H9 (cell line): ENCODE measurements at places on chromosomes 4 and X.

DNA sequence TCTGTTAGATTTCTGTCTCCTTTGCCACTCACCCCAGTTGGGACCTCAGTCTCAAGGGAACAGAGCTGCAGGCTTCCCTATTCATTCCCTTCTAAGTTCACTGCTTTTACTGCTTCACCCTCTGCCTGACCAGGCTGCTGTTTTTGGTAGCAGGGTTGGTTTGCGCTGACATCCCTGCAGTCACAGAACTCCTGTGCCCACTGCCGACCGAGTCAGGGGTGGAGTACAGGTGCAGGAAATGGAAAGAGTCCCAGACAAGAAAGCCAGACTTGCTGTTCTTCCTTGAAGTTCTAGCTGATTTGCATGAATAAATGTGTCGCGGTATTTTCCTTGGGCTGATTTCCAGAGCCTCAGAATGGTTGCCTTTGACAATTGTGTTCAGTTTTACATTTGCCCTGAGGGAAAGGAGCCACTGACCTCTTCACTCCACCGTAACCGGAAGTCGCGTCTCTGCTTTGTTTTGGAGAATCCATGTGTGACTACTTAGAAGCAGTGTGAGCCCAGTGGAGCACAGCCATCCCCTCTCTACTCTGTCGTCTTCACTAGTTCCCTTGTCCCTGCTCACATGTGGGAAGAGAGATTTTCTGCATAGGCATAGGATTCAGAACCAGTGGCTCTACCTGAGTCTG, 84.8 kb downstream of the TNIP2 start:
- H3K4me1 ChIP-seq, result no peaks in the 10 kb centered on the region
- no peak overlapping the region for H3K4me3 ChIP-seq

DNA sequence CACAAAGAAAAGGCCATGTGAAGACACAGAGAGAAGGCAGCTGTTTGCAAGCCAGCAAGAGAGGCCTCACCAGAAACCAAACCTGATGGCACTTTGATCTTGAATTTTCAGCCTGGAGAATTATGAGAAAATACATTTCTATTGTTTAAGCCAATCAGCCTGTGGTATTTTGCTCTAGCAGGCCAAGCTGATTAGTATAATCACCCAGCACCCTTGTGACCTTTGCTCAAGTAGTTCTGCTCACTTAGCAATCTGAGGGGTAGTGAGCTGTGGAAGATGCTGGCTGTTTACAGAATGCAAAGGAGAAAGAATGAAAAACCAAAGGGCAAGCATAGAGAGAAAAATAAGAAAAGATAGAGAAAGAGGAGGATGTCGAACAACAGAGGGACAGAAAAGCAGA, 396.4 kb upstream of the BOD1L1 start:
- H3K4me3 ChIP-seq, result no peak overlapping the region
- H3K4me1 ChIP-seq, result no peaks in the 10 kb centered on the region
- H3K27ac ChIP-seq, result no peak overlapping the region
- H3K27me3 ChIP-seq, result no peaks in the 10 kb centered on the region

GRCh38 chr4:874056-874455, 48.1 kb upstream of the CPLX1 start:
- no peak overlapping the region for H3K4me3 ChIP-seq
- no peak overlapping the region for H3K27ac ChIP-seq
- H3K36me3 ChIP-seq, result peaks cover 66% of the 10 kb centered on the region
- no peaks in the 10 kb centered on the region for H3K4me1 ChIP-seq
- H3K27me3 ChIP-seq, result no peaks in the 10 kb centered on the region

GRCh38 chr4:138835832-138836533, 179.6 kb upstream of the NOCT start:
- H3K27ac ChIP-seq, result no peak overlapping the region
- peaks cover 1% of the 10 kb centered on the region; the same call in 1 of the 3 replicates for H3K36me3 ChIP-seq
- no peaks in the 10 kb centered on the region for H3K27me3 ChIP-seq
- DNase-seq, result no peak
- H3K4me3 ChIP-seq, result no peak overlapping the region

DNA sequence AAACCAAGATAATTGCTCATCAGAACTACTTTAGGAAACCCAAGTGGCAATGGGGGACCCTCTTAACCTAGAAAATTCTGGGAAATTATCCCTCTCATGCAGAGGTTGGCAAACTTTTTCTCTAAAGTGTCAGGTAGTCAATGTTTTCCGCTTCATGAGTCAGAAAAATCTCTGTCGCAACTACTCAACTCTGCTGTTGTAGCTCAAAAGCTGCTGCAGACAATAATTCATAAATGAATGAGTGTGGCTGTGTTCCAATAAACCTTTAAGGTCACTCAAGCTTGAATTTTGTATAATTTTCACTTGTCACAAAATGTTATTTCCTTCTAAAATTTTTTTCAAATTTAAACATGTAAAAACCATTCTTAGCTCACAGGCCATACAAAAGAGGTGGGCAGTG, 193.4 kb upstream of the MID1 start:
- no peak overlapping the region for H3K27ac ChIP-seq
- H3K27me3 ChIP-seq, result no peaks in the 10 kb centered on the region
- no peak overlapping the region for H3K4me3 ChIP-seq
- no peaks in the 10 kb centered on the region for H3K4me1 ChIP-seq
- DNase-seq, result no peak

GRCh38 chrX:118779581-118779980, 44.0 kb upstream of the ZCCHC12 start:
- H3K4me1 ChIP-seq, result no peaks in the 10 kb centered on the region
- no peak overlapping the region for H3K4me3 ChIP-seq
- H3K36me3 ChIP-seq, result no peaks in the 10 kb centered on the region; the same call in 1 of the 2 replicates
- H3K27me3 ChIP-seq, result no peaks in the 10 kb centered on the region

DNA sequence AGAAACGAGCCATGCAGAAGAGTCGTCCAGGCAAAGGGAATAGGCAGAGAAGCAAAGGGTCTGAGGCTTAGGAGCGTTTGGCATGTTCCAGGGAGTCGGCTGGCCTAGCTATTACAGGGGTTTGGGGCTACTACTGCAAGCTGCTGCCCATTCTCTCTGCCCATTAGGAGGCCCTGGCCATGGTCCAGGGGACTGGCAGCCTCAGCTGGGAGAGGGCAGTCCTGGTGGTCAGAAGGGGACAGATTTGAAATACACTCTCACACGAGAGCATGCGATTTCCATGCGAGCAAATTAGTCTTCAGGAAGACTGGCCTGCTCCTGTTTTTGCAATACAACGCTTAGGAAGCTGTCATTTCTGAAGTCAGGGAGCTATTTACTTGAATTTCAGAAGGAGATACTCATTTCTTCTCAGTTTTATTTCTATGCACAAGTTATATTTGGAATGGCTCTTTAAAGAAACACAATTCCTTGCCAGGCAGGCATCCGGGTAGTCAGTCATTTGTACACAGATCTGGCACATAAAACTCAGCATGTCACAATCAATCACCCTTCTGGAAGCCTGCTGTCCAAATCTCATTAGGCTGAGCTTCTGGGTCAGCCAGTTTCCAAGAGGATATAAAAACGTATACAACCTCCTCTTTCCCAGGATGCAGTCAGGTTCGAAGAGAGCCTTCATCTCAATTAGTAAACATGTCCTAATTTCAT, 27.0 kb downstream of the PROM1 start:
- no peaks in the 10 kb centered on the region for H3K4me1 ChIP-seq
- H3K36me3 ChIP-seq, result peaks cover 14% of the 10 kb centered on the region
- no peak overlapping the region for H3K27ac ChIP-seq

DNA sequence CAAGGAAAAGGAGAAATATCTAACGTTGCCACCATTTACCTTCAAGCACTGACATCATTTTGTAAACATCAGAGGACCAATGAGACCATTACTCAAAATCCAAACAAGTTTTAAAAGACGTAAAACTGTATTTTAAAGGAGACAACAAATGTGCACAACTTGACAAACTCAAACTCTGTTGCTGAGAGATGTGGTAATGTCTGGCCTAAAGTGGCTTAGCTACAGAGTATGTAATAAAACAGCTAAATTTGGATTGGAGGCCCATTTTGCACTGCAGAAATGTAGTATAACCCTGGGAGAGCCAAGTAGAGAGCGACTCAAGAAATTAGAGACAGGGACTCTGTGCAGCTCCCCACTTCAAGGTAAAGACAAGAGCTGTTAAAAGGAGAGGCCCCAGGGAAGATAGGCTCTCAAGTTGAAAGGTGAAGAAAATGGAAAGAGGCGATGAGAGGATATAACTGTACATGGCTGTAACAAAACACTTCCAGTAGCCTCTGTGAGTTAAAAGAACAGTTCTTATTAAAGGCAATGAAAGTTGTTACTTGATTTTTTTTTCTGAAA, 20.3 kb downstream of the UNC5C start:
- DNase-seq, result no peak
- H3K4me1 ChIP-seq, result no peaks in the 10 kb centered on the region; the same call in 1 of the 2 replicates
- no peaks in the 10 kb centered on the region for H3K36me3 ChIP-seq
- H3K27ac ChIP-seq, result no peak overlapping the region
- no peak overlapping the region for H3K4me3 ChIP-seq

GRCh38 chrX:130788786-130789581, 114.0 kb downstream of the ENOX2 start:
- H3K27ac ChIP-seq, result no peak overlapping the region
- no peak overlapping the region for H3K4me3 ChIP-seq
- no peaks in the 10 kb centered on the region for H3K27me3 ChIP-seq

DNA sequence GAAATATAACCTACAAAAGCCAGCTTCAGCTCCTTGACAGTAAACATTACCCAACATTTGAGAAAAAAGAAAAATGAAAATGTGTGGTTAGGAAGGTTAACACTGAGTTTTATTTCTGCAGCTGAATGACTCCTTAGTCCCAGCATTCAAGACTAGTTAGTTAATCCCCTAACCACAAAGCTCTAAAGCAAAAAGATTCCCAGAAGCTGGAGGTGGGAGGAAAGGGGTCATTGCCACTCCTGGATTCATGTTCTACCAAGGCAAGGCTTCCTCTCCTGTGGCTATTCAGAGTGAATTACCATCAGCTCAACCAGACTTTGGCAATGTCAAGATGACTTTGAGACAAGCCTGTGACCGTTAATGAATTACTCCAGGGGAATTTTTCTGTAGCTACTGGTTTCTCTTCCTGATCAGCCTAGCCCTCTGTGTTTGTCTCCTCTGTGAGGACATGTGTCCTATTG, 63.6 kb downstream of the HADH start:
- no peak overlapping the region for H3K4me3 ChIP-seq
- H3K27me3 ChIP-seq, result no peaks in the 10 kb centered on the region; the same call in 1 of the 2 replicates
- no peak for DNase-seq

DNA sequence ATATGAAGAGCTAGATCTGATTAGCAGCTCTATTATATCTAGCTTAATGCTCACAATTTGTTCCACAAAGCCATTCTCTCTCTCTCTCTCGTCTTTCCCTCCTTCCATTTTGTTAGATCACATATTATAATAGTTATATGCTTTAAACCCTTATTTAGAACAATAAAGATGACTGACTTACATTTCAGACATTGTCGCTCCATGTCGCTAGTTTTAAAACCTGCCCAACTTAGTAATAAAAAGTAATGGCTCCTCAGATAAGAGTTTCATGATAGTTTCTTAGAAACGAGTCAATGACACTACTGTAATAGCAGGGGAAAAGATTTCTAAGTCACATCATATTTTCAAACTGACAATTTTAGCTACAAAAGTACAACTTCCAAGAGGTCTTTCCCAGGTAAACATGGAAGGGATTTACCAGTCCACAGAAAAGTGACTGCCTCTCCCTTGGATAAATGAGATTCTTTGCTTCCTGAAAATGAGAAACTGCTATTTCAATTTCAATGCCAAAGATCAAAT, 38.5 kb upstream of the YTHDC1 start:
- H3K4me1 ChIP-seq, result peaks cover 4% of the 10 kb centered on the region; the same call in 1 of the 2 replicates
- H3K4me3 ChIP-seq, result no peak overlapping the region
- DNase-seq, result no peak

DNA sequence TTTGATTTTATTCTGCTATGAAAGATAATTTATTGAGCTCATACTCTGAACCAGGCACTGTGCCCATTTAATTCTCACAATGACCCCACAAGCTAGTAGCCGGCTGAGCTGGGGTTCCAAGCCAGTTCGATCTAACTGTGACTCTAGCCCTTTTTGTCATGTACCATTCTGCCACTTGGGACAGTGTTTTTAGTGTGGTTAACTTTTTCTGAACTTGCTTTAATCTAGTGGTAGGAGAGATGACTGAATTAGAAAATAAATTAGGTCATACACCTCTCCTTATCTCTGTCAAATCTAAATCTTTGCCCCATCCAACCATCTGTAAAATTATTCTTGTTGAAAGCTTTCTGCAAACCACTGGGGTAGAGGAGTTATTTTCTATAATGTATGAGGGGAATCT, 136.0 kb downstream of the CBR4 start:
- H3K36me3 ChIP-seq, result peaks cover 2% of the 10 kb centered on the region; the same call in 1 of the 3 replicates
- no peaks in the 10 kb centered on the region for H3K4me1 ChIP-seq
- DNase-seq, result no peak
- H3K27ac ChIP-seq, result no peak overlapping the region
- no peaks in the 10 kb centered on the region; the same call in 1 of the 2 replicates for H3K27me3 ChIP-seq

- H3K4me1 ChIP-seq, result no peaks in the 10 kb centered on the region; the same call in 1 of the 2 replicates
- H3K36me3 ChIP-seq, result no peaks in the 10 kb centered on the region
- peaks cover 8% of the 10 kb centered on the region; the same call in 1 of the 2 replicates for H3K27me3 ChIP-seq
- no peak overlapping the region for H3K4me3 ChIP-seq
- no peak for DNase-seq
These were observed 12.7 kb upstream of the SPCS3 start for GRCh38 chr4:176306837-176307665.

DNA sequence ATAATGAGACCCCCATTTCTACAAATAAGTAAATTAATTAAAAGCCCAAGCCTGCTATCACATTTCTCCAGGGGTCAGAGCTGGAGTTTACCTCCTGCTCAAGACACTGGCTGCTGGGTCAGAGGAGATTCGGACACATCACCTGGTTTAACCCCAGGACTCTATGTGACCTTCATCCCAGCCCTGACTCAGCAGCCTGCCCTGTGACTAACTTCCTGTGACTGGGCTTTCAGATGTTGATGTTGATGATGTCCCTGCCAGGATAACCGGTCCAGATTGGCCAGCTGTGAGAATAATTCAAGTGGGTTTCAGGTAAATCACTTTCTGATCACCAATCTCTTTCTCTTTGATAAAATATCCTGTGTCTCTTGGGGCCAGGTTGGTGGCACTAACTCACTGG, 102.4 kb upstream of the MAML3 start:
- H3K36me3 ChIP-seq, result no peaks in the 10 kb centered on the region
- H3K4me1 ChIP-seq, result peaks cover 10% of the 10 kb centered on the region; the same call in 1 of the 2 replicates
- H3K27me3 ChIP-seq, result no peaks in the 10 kb centered on the region; the same call in 1 of the 2 replicates
- H3K27ac ChIP-seq, result no peak overlapping the region
- DNase-seq, result peak; percentile 50

DNA sequence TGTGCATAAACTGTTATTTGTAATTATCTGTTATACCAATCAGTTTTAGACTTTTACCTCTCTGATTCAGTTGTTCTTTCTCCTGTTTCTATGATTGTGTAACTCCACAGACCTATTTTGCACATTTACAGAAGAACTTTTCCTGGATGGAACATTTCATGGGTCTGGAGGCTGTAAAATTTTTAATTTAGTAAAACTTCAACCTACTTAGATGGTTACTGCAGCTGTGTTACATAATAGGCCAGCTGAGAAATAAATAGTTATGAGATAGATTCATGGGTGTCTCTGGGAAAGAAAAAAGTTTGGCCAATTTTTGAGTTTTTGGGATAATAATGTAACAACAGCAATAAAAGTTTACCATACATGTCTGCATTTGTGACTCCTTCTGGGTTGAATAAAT, 253.5 kb downstream of the ARHGAP24 start:
- H3K27me3 ChIP-seq, result no peaks in the 10 kb centered on the region
- no peak overlapping the region for H3K27ac ChIP-seq
- H3K36me3 ChIP-seq, result no peaks in the 10 kb centered on the region
- H3K4me1 ChIP-seq, result no peaks in the 10 kb centered on the region
- DNase-seq, result no peak
- H3K4me3 ChIP-seq, result no peak overlapping the region

- H3K4me3 ChIP-seq, result no peak overlapping the region
- H3K27ac ChIP-seq, result no peak overlapping the region
- DNase-seq, result peak; percentile 72
- no peaks in the 10 kb centered on the region for H3K27me3 ChIP-seq
- H3K4me1 ChIP-seq, result no peaks in the 10 kb centered on the region
- H3K36me3 ChIP-seq, result no peaks in the 10 kb centered on the region
These were observed 31.9 kb downstream of the APLN start for GRCh38 chrX:129622757-129623301.
